Anterior cingulate cortex (tissue), 58 donors: ENCODE measurements at places on chromosomes 4 and X.
A peak's percentile ranks its signal among the peaks of the same experiment; 100 is the strongest.

DNA sequence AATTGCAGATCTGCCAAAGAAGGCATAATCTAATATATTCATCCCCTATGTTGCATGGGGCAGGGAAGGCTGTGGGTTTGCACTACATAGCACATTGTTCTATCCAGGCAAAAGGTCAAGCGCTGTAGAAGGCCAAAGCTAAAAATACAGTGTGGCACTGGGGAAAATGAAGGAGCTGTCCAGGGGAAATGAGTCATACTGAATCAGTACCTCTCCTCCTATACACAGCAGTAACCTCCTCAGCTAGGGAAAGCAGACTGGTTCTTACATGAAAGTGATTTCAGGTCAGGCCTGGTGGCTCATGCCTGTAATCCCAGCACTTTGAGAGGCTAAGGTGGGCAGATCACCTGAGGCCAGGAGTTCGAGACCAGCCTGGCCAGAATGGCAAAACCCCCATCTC lies 31.0 kb upstream of the SLC25A4 start:
- no peak for DNase-seq

DNA sequence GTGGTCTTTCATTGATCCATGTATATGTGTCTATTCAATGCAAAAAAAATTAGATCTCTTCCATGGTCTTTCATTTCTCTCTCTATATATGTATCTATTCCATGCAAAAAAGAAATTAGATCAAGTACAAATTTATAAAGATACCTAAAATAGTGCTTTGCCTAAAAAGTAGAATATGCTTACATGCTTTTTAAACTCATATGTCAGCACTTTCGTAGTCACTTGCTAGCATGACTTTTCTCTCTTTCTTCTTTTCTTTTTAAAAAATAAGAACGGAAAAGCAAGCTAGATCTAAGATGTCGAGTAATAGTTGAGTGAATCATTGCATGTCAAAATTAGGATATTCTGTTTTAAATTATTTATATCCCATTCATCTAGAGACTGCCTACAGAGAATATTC lies 50.9 kb downstream of the PKD2 start:
- no peak for DNase-seq

DNA sequence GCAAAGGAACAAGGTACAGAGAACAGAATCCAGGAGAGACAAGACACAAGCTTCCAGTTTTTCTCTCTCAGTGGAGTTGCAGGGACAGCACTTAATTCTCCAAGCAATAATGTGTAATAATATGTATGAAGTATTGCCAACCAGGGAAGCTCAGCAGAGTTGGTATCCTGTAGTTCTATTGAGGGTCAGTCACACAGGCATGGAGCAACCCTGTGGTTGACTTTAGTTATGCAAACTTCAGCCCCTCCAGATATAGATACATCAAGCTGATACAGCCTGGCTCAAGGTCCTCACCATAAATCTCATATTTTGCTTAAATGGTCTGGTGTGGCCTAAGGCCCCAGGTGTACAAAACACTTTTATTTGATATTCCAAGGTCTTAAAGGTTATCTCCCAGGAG lies 248.6 kb upstream of the EPHA5 start:
- DNase-seq: no peak

DNA sequence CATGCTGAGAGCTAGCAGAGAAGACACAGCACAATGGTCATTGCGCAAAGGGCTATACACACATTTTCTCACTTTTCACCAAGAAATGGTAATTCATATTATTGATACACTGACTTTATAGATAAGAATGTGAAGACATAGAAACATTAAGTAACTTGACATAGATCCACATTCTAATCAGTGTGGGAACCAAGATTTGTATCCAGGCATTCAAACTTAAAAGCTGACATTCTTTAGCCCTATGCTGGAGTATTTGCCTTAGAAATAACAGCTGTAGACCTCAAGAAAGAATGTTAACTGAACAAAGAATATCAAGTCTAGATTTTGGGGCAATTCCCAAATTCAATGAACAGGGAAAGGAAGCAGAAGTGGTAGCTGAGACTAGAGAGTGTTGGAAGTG lies 384.8 kb downstream of the IL15 start:
- DNase-seq: no peak

DNA sequence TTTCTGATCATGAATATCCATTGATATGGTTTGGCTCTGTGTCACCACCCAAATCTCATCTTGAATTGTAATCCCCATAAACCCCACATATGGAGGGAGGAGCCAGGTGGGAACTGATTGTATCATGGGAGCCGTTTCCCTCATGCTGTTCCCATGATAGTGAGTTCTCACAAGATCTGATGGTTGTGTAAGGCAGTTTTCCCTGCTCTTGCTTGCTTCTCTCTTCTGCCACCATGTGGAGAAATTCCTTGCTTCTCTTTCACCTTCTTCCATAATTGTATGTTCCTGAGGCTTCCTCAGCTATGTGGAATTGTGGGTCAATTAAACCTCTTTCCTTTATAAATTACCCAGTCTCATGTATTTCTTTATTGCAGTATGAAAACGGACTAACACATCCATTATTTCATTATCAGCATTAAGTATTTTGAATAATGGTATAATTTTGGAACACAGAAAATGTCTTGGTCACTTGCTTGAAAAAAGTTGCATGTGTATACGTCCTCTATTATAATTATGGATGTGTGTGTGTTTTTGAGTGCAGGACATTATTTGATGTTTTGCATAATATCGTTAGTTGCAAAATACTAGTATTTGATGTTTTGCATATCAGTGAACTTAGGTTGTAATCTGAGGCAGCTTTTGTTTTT lies 334.6 kb downstream of the PCDH10 start:
- DNase-seq: no peak

DNA sequence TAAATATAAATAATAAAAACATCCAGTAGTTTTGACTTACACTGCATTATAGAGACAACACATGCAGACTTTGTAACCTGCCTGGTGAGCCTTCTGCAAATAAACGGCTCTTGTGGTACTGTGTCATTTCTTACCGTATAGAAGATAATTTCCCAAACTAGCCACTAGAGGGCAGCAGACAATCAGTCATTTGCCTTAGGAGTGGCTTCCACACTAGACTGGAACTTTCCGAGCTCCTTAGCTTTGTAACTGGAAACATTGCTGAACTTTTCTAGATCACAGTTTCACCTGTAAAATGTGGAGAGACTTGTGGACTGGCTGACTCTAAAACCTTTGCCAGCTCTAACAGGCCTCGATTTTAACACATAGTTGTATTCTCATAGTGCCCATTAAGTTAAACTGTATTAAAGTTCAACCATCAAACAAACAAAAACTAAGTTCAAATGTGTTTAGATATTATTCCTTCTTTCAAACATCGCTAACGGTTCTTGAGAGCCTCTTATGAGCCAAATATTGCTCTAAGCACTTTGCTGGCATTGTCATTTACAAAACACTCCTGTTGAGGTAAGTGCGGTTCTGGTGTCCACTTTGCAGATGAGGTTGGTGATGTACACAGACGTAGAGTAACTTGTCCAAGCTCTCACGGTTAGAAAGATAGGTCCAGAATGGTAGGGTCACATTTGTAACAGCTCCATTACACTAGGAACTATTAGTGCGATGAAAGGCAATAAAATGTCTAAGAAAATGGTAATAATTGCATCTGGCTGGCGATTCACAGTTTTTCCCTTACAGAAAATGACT lies 345.5 kb downstream of the ANK2 start:
- no peak for DNase-seq

- no peak for DNase-seq
These were observed 7.8 kb upstream of the HAUS3 start for GRCh38 chr4:2249526-2250356.

DNA sequence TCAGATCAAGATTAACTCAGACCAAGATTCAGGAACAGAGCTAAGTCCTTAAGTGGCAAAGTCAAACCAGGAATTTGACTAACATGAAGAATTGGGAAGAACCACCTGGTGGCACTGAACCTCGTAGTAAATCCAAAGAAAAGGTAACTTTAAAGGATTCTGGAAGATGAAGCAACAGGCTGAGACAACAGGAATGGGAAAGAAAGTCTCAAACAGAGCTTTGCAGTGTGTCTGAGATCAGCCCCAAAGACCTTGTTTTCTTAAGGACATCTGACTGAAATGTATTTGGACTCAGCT lies 126.1 kb downstream of the ASB9 start:
- no peak for DNase-seq

- DNase-seq: no peak
These were observed 411.6 kb downstream of the STIM2 start for GRCh38 chr4:27272217-27272616.

GRCh38 chr4:165359506-165359905 lies 19.3 kb upstream of the CPE start:
- DNase-seq: no peak

- no peak for DNase-seq
These were observed 304 bp upstream of the SPIN2A start for GRCh38 chrX:57137501-57137900.

- DNase-seq: no peak
These were observed 53.7 kb downstream of the GLRA3 start for GRCh38 chr4:174775366-174775765.

- DNase-seq: peak; percentile 14
These were observed at the start of gene NHS for GRCh38 chrX:17374619-17375366. TSS of gene NHS (plus strand) at chrX:17375200. CDS start at chrX:17375758, 558 bp downstream.

DNA sequence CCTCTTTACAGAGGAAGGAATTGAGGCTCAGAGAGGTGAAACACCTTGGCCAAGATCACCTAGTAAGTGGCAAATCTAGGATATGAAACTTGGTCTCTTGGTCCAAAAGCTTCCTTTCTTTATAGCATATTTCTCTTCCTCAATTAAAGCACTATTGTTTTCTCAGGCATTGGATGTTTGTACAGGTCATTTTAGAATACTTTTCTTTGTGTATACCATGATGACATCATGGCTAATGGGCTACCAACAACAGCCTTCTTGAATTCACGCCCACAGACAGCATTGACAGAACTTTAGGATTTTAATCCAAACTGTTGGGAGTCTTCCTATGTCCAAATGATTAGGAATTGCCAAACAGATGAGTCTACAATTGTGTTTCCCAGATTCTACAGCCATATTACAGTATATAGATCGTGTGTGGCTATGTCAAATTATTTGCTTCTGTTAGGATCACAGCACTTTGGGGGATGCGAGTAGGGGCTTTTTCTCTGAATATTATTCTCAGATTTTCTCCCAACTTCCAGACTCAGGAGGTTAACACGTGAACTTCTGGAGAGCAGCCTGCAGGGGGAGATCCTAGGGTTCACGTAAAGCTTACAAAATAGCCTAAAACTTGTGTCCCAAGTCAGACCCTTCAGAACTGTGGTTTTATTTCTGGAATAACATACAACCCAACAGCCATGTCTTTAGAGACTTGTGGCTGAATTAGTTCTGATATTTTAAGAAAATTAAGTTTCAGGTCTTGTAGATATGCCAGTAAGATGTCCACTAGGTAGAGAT lies 191.8 kb downstream of the SHROOM3 start:
- no peak for DNase-seq

- DNase-seq: peak; percentile 47
These were observed 31.1 kb downstream of the F11 start for GRCh38 chr4:186297013-186297645.

DNA sequence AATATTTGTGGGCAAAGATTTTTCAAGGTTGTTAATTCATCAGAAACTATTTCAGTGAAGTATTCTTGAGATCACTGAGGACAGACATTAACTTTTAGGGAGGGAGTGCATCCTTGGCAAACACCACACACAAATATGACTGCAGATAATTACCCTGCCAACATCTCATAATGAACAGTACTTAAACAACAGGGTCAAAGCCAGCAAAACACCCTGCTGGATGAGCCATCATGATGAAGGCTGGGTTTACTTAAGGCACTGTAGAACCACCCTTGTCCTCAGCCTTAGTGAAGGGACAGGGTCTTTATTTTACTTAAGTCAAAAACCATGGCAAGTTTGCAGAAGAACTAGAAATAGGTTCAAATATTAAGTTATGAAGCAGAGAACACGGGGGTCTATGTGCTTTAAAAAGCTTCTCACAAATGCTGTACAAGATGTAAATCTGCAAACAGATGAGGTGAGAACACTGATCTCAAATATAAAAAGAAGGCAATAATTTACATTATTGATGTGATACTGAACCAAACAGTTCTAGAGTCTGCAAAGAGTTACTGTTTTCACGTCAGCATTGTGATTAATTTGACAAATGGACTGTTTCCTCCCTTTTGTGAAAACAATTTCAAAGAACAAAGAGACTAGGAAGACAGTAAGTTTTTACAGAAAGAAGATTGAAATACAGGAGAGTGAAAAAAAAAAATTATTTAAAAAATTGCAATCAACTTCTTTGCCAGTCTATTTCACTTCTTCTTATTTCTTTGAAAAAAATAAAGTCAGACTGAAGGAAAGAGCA lies 28.2 kb downstream of the TAPT1 start:
- DNase-seq: no peak

GRCh38 chr4:151226004-151226932 lies 50.7 kb upstream of the PRSS48 start:
- DNase-seq: no peak

GRCh38 chrX:104118765-104119164 lies 6.4 kb downstream of the ZCCHC18 start:
- DNase-seq: no peak

DNA sequence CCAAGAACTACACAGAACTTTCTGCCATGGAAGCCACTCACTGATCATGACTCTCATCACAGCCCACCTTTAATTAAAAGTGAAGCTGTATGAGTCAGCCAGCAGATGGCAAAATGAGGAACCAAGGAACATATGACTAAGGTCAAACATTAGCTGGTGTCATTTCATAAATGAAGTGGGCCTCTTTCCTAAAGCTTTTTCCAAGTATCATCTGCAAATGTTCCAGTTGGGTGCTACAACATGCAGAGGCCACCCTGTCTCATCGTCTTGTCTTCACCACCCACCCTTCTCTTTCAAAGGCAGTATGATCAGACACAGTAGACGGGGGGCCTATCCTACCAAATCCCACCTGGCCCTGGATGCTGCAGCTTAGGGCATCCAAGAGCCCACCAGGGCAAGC lies 9.2 kb upstream of the EOLA1 start:
- no peak for DNase-seq

DNA sequence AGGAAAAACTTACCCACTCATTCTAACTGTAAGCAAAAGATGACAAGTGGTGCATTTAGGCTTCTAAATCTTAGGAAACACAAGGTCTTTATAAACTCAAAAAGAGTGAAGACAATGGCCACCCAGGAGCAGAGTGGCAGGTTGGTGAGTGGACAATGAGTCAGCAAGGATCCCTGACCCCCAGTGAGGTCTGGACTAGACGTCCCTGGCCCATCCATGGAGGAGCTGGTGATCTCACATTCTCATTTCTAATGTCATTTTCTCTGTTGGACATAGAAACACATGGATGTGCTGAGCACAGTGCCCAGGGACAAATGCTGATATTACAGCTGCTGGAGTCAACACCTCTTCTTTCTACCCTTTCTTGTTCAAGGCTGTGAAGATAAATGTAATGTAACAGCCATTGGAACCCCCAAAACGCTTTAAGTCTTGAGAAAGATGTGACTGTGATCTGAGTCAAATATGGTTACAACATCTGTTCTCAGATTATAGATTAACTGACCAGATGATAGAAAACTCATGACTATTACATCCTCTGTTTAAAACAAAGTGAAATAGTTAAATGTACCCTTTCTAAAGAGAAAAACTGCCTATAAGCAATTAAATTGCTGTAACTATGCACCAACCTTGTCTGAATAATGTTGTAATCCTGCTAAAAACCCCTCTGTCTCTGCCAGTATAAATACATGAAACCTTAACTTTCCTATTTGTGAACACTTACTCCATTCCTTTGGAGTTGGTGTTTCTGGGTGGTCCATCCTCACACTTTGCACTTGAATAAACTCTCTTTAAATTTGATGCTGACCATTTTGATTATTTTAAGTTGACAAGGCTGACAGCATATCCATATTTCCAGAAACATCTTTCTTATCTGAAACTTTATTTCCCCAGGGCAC lies 92.7 kb downstream of the USP46 start:
- no peak for DNase-seq

GRCh38 chr4:170022211-170022610 lies 4.0 kb downstream of the MFAP3L start:
- DNase-seq: no peak
